ENCODE measurements at places on chromosomes 2 and 18.

DNA sequence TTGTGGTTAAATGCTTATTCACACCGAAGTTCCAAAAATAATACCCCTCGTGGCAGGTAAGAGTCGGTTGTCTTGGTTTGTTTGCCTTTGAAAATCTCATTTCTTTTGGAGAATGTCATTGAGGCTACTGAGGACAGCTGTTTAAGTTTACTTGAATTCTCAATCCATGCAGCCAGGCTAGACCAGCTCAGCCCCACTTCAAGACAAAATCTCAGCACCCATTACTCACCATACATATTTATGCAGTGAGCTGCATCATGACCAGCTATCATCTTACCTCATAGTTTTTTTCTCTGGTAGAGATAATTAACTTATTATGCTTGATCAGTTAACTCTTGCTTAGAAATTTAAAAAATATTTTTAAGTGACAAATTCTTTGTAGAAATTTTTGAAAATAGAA is 115.9 kb downstream of the HAUS1 start:
- DNase-seq = no peak

GRCh38 chr2:31694444-31694843 is 113.7 kb upstream of the SRD5A2 start:
- DNase-seq = peak; percentile 29

- peak; percentile 54 for DNase-seq
Observed at GRCh38 chr2:161273038-161273760, 35.0 kb upstream of the PSMD14 start.

DNA sequence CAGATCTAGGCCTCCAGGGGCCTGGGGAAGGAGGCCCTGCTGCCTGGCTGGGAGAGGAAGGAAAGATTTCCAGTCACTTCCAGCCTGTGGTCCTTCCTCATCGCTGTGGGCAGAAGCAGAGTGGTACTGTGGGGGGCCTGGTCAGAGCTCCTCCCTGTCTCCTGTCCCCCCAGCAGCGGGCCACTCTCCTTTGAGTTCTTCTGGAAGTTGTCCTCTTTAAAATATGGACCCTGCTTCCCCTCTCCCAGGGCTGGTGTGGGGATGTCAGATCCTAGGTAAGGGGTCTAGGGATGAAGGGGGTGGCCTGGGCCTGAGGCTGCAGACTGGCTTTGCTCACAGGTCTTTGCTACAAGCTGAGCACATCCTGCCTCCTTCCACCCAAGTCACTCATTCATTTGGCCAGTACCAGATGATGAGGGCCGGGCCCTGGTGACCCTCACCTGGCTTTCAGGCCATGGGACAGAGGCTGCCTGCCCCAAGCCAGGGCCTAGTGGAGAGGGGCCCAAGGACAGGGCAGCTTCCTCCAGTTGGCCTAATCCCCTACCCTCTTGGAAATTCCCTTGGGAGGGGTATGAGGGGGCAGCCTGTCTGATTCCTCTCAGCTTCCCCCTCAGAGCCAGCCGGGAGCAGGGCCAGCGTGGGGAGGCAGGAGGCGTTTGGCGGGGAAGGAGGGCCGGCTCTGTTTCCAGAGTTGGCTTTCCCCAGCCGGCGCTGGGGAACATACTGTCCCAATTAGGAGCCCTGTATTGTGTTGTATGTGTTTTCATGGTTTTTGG is 231.9 kb downstream of the DYSF start:
- DNase-seq = no peak

DNA sequence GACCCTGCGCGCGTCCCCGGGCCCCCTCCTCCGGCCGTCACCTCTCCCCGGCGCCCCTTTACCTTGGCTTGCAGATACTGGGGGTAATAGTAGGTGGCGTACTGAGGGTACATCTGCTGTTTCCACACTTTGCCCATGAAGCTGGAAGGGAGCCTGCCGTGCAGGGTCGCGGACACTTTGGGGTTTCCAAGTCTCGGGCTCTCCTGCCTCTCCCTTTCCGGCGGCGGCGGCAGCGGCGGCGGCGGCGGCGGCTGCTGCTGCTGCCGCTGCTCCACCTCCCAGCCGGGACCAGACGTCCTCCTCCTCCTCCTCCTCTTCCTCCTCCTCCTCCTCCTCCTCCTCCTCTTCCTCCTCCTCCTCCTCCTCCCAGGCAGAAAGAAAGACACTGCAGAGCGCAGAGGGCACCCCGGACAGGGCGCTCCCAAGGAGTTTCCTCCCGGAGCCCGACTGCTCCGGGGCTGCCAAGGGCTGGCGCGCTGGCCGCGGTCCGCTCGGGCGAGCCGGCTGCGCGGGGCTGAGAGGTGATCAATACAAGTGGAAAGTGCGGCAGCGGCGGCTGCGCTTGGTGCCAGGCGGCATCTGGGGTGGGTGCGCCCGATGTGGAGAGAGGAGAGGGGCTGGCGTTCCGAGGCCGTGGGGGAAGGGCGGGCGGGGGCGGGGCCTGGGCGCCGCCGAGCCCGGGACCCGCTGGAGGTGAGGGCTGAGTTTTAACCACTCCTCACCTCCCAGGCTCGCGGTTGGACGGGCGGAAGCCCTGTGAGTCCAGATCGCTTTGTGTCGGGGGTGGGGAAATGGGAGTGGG is at the start of gene RBMS1:
TSS of gene RBMS1 (minus strand) at position 581 of the 802 bp plus-strand sequence. CDS start at position 137, 444 bp downstream.
- DNase-seq = peak; percentile 68

GRCh38 chr2:133434959-133435668 is 133.1 kb downstream of the NCKAP5 start:
- DNase-seq = peak; percentile 94

DNA sequence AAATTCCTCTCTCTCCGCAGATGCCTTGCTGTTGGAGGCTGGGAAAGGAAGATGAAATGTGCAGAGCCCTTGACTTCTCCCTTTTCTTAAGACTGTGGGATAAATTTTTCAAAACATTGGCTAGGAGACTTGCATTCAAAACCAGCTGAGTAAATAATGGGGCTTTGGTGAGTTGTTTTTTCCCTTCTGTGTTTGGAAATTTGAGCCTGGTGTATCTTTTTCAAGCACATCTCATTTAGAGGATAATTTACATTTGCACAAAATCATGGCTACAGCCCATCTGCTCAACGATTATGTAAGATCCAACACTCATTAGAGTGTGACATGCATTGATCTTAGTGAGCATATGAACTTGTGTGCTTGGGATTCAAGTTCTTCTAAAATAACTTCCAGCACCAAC is 112.1 kb upstream of the ATP8B1 start:
- no peak for DNase-seq

- DNase-seq = no peak
Observed at GRCh38 chr2:236629961-236630872, 60.6 kb downstream of the ACKR3 start.

DNA sequence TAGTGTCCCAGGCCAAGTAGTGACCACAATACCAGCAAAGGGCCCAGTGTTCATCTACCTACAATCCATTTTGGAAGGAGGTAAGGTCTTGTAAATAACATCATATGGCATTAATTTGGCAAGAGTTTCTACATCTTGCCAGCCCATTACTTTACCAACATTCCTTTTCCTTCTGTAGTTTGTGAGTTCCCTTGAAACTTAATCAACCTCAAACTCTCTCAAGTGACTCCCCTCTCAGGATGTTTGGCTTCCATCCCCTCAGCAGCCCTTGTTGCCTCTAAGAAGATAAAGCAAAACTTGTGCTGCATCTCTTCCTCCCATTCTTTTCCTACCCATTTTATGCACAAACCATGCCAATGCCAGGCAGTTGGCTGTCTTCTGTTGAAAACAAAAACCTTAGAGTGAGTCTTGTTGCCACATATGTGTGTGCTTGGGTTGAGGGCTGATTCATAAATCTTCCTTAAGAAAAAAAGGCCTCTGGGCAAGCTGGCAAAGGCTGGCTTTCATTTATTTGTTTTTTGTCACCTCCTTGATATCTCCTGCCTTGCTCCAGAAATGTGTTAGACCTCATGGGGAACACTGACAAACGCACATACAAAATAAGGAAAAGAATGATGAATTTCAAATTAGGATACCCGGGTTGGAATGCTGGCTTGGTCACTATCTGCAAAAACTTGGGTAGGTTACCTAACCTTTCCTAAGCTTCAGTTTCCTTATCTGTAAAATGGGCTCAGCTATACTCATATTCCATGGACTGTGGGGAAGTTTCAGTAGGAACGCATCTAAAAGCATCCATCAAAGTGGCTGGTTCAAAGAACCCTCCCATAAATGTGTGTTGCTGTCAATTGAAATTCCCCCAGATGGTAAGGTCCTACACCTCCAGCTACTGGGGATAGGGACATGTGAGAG is 29.4 kb upstream of the ST3GAL5 start:
- no peak for DNase-seq

GRCh38 chr18:33906046-33906445 is 318.7 kb downstream of the NOL4 start:
- peak; percentile 16 for DNase-seq

GRCh38 chr2:46651363-46652099 is 172.2 kb downstream of the TMEM247 start:
- DNase-seq = no peak

DNA sequence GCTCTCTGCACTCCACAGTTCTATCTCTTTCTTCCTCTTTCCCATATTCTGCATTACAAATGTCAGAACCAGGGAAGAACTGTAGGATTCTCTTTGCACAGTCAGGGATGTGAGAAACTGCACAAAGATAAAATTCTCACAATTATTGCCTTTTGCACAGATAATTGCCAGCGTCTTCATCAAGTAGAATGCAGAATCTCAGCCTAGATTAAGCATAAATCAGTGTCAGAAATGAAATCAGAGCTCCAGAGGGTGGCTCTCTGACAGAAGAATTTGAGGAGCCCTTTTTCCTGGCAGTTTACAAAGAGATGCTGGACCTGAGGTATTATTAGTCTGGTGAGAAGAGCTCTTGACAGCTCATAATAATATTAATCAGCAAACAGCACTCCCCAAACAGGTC is 173.1 kb downstream of the PTH2R start:
- DNase-seq = no peak

- peak; percentile 6 for DNase-seq
Observed at GRCh38 chr2:168583710-168584521, 127.8 kb downstream of the CERS6 start.

GRCh38 chr2:201809633-201810032 is 3.3 kb downstream of the CDK15 start:
- no peak for DNase-seq

GRCh38 chr18:8300751-8301410 is 308.4 kb upstream of the RAB12 start:
- DNase-seq = no peak

DNA sequence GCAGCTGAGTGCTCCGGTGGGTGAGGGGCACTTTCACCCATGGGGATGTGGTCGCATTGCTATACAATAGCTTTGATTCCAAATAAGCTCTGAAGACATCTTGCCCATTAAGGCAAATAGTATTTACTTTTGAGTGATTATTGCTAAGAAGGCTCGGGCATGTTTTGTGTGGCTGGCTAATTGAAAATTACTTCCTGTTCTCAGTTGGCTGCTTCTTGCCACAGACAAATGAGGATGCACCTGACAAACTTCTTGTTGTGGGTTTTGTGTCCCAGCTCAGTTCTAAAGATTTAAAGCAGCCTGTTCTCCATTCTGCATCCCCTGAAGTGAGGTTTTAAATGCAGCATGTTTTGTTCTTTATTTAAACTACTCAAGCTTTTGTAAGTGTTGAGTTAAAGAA is 88.3 kb downstream of the KCNS3 start:
- no peak for DNase-seq

DNA sequence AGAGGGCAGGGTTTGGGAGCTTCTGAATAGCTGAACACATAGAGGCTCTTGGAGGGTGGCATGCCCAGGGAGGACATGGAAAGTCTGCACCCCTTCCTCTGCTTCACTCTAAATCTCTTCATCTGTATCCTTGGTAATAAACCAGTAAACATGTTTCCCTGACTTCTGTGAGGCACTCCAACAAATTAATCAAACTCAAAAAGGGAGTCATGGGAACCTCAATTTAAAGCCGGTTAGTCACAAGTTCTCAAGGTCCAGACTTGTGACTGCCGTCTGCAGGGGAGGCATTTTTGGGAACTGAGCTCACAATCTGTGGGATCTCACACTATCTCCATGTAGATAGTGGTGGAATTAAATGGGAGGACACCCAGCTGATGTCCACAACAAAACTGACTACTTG is 33.1 kb upstream of the STON1 start:
- peak; percentile 48 for DNase-seq

- DNase-seq = no peak
Observed at GRCh38 chr2:37880551-37880950, 44.5 kb upstream of the RMDN2 start.
